ENCODE measurements at places on chromosomes 1 and 21. TPM values are rescaled to one million over a fixed set of nuclear protein-coding genes. Genes with fewer than 3 reads are reported as not detected.

Gene ZNF593
- 14.8 TPM for total RNA-seq

Gene OR6N2
- total RNA-seq: not detected

Gene LEMD1
- not detected for total RNA-seq

Gene HFM1
- 0.23 TPM for total RNA-seq

Gene LYSMD1
- total RNA-seq: 4.8 TPM

Gene RGS4
- 822 TPM for total RNA-seq

Gene HUNK
- total RNA-seq: not detected

Gene RIMKLA
- under 0.01 TPM for total RNA-seq

Gene CD2
- total RNA-seq: not detected

Gene MAN1C1
- total RNA-seq: 0.65 TPM

Gene PIP5K1A
- 84.4 TPM for total RNA-seq

Gene LCE1B
- total RNA-seq: not detected

Gene IFI44L
- 1.6 TPM for total RNA-seq

Gene IL6R
- 1.1 TPM for total RNA-seq

Gene ST6GALNAC5
- total RNA-seq: 140 TPM

Gene KCNH1
- 0.14 TPM for total RNA-seq

Gene TGFB2
- total RNA-seq: 36.2 TPM

Gene F5
- under 0.01 TPM for total RNA-seq

Gene PPM1J
- 1.6 TPM for total RNA-seq

Data from smooth muscle cell of the umbilical artery (primary cell).